ENCODE measurements at places on chromosomes 4 and X.

DNA sequence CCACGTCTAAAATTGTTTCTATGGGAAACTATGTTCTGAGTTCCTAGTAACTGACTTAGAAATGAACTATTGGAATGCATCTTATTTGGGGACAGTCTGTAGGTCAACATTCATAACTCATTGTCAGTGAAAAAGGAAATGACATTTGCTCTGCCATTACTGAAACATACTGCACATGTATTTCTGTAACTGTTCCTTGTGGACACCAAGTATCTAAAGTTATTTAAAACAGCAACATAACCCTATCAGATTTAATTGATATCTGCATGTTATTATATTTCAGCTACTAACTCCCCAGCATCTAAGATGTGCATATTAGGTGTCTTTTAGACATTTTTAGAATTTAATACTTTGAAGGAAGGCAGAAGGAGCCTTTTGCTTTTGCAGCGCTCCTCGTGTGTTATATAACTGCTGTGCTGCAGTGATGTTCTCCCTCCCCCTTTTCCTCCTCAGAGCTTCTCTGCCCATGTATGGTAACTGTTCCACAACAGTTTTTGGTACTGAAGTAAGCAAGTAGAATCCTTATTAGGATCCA lies 37.2 kb upstream of the TMEM131L start:
- DNase-seq = no peak

DNA sequence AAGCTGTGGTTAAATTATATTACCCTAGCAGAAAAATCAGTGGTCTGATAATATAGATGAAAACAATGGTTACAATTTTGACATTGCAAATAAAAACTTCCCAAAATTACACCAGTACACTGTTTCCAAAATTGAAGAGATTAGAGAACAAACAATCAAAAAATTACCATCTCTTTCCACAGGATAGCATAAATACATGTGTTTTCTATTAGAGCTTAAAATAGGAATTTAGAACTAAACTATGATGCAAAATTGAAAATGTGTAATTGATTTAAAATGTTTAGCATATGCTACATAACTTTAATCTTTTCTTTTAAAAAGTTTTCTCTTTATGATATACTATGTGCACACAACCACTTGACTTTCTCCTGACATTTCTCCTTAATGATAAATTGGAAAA lies 6.7 kb downstream of the EDNRA start:
- no peak for DNase-seq

DNA sequence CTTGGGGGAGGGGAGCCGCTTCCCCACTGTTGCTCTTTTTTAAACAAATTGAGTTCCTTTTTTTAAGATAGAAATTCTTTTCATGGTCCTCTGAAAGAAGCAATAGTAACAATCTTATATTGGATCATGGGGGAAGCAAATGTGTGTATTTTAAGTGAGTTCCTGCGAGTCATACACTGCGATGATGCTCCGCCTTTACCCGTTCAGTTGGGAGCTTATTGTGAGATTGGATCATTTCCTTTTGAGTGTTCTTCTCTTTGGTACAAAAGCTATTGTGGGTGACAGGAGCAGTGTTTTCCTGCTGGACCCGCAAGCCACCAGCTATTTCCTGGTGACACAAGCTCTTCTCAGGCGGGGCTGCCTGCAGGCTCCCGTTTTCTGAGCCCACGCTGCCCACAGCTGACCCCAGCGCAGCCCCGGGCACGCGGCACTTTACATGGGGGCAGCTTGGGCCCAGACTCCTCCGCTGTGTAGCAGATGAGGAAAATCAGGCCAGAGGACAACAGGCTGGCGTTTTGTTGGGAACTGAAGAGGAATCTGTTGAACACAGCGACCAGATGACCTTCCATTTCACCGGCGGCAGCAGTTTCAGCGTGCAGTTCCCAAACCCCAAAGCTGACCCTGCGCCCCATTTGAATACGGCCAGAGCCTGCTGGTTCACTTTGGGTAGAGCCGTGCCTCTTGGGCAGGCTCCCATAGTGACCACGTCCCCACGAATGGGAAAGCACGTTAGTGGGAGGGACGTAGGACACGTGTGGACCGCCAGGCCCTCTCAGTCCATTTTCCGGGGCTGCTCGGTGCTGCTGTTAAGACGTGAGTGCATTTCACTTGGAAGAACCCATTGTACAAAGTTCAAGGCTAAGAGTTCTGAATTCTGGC lies 12.2 kb downstream of the TADA2B start:
- DNase-seq = no peak

- no peak for DNase-seq
Measured at GRCh38 chrX:153925739-153926551, at the start of gene ARHGAP4. TSS of gene ARHGAP4 (minus strand) at chrX:153926264. CDS start at chrX:153926202, 62 bp downstream.

DNA sequence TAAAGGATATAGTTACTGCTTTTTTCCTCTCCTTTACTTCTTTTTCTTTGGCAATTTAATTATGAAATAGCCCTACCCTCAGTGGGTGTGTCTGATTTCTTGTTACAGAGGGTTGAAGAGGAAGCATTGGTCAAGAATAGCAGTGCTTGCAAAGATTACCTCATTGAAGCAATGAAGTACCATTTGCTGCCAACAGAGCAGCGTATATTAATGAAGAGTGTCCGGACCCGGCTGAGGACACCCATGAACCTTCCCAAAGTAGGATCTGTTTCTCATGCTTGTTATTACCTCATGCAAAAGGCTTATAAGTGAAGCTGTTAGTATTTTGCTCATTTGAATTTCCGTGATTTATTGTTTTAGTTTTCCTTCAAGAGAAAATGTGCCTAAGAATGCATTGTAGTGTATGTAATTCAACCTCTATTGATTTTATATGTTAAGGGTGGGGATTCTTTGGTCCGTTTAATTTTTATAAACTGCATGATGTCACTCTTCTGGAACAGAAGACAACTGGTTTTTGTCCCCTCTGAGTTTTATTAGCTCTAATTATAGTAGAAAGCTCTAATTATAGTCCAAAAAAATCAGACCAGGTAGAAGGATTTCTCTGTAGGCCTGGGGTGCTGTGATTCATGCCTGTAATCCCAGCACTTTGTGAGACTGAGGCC lies 27.9 kb upstream of the MSMO1 start:
- no peak for DNase-seq

DNA sequence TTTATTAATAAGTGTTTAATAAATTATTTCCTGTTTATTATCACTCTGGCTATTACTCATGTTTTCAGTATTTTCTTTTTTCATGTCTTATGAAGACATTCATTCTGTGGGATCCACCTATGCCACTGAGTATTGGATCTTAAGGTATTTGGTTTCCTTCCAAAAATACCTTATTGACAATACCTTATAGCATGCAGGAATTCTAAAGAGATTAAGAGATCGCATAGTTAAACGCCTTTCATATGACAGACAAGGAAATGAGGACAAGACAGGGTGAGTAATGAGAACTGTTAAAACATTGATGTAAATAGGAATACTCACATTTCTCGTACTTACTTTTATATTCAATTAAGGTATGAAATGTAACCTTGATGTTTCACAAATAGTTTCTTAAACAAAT lies 38.2 kb upstream of the TMPRSS11B start:
- no peak for DNase-seq
